ENCODE measurements at places on chromosomes 1 and 21.
A peak's percentile ranks its signal among the peaks of the same experiment; 100 is the strongest.

- no peak for DNase-seq
Observed at GRCh38 chr1:54803761-54804470, 2.8 kb upstream of the TTC22 start.

DNA sequence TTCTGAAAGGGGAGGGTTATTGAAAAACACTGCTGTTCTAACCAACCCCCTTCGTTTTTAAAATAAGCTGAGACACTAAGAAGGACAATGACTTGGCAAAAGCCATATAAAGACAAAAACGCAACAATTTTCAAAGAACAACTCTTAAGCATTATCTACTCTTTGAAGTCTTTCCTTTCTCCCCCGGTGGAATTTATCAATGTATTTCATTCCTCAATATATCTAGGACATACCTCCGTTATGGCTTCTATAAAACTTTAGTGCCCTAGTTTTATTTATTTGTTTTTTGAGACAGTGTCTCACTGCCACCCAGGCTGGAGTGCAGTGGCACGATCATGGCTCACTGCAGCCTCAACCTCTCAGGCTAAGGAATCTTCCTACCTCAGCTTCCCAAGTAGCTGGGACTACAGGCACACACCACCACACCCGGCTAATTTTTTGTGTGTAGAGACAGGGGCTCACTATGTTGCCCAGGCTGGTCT lies 3.2 kb downstream of the NRDC start:
- DNase-seq, result no peak

DNA sequence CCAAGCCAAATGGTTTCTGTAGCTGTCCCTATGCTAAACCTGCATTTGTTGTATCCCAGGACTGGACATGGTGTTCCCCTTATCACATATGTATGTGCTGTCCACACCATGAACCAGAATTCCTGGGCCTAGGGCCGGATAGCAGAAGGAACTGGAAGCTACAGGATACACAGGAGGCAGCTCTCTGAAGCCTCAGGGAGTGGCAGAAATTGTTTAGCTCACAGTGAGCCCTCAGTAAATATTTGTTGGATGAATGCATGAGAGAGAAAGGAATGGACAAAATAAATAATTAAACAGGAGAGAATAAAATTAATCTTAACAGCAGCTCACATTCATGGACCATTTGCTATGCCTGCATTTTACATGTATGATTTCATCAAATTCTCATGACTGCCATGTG lies 2.1 kb downstream of the NIPAL3 start:
- DNase-seq, result no peak

DNA sequence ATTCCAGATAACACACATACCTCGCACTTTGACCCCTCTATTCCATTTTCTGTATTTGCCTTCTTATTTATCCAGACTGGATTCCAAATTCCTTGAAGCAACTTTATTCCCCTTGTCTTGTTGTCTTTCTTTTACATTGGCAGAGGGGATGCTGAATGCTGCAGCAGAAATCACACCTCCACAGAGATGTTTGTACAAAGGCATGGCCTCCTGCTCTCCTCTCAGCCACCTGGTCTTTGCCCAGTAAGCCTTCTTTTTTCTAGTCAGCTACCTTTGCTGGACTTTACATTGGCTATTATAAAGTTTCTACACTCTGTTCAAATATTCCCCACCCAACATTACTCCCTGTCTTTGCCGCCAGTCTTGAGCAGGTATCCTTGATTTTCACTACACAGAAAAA lies 75.1 kb downstream of the LAMC1 start:
- DNase-seq, result no peak

- DNase-seq, result no peak
Observed at GRCh38 chr1:164760569-164760968, 201.6 kb downstream of the PBX1 start.

DNA sequence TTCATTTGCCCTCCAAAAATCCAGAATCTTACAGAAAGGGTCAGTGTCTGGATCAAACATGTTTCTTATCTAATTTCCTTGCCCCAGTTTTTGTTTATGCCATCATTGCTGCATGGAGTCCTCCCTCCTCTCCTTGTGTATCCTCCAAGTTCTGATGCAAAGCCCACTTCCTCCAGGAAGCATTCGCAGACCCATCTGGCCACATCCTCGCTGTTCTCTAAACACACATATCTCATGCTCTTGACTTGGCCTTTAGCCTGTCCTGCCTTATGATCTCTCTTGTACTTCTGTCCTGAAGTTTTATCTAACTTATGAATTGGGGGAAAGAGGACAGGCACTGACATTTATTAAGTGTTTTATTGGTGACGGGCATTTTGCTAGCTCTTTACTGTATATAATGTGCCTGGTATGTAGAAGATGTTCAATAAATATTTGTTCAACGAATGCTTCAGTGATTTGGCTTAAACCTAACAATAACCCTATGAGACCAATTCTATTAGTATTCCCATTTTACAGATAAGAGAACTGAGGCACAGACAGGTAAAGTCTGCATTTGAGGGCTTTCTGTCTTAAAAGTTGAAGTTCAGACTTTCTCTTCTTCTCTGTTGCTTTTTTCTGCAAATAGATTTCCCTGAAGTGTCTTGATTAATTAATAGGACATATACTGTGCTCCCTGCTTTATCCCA lies 19.2 kb upstream of the ID3 start:
- no peak for DNase-seq

GRCh38 chr1:235261243-235261642 lies 66.7 kb downstream of the ARID4B start:
- no peak for DNase-seq

DNA sequence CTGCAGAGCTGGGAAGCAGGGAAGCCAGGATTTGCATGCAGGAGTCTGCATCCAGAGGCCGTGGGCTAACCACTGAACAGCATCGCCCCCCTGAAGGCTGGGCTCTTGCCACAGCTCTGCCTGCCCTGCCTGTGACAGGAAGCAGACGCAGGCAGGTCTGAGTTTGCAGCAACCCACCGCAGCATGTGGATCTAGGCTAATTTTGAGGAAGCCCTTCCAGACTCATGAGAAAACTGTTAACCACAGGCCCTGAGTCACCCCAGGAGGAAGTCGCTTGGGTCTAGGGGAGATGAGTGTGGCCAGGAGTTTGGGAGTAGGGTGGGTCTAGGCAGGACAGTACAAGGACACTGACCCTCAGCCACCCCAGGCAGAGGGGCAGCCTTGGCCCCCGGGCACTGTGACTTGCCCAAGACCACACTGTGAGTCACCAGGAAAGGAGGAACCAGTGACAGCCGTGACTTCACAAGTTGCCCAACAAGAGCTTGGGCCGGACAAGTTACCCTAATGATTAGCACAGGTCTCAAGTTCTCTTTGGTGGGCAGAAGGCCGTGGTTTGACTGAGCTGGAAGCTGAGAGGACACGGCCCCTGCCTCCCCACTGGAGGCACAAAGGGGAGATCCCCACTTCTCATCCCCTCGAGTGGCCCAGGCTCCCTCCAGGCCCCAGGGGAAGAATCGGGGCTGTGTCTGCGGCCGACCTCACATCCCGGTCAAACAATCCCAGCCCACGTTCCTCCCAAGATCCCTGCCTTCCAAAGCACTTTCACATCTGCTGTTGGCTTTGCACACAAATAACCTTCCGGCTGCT lies 826 bp downstream of the LAPTM5 start:
- DNase-seq, result no peak

DNA sequence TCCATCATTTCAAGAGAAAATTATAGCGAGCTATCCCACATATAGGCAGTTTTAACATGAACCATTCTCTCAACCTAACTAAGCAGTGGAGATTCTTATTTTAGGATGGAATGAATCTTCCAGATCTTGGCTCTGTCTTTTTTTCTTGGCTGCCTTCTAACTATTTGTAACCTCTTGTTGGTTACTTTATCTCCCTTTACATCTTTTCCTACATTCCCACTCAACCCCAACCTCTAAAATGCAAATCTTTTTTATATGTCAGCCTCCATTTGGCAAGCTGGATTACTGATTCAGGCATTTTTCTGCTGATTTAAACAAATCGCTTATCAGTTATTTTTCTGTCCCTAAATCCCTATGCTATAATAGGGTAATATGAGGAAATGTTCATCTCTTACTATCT lies 46.9 kb upstream of the LHX8 start:
- DNase-seq, result no peak

DNA sequence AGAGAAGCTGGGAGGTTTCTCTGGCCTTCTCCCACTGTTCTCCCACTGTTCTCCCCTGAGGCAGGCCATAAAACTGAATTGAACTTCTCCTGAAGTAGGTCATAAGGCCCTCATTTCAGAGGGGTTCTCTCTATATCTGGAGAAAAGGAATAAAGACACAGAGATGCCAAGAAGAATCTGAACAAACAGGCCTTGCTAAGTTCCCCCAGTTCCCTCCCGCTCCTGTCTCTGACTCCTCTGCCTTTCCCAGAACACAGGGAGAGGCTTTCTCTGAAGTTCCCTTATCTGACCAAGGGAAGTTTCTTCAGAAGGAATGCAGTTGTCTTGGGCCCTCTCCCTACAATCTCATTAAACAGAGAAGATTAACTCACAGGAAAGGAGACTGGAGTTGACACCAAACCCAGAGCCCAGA lies 83.4 kb downstream of the SLC16A1 start:
- no peak for DNase-seq

- DNase-seq, result no peak
Observed at GRCh38 chr1:61921435-61921834, 179.2 kb downstream of the PATJ start.

- no peak for DNase-seq
Observed at GRCh38 chr1:206422525-206422924, 47.8 kb upstream of the IKBKE start.

- DNase-seq, result no peak
Observed at GRCh38 chr1:165369255-165369848, 12.8 kb upstream of the LMX1A start.

- DNase-seq, result no peak
Observed at GRCh38 chr21:23438081-23438480, 2169.2 kb downstream of the MRPL39 start.

DNA sequence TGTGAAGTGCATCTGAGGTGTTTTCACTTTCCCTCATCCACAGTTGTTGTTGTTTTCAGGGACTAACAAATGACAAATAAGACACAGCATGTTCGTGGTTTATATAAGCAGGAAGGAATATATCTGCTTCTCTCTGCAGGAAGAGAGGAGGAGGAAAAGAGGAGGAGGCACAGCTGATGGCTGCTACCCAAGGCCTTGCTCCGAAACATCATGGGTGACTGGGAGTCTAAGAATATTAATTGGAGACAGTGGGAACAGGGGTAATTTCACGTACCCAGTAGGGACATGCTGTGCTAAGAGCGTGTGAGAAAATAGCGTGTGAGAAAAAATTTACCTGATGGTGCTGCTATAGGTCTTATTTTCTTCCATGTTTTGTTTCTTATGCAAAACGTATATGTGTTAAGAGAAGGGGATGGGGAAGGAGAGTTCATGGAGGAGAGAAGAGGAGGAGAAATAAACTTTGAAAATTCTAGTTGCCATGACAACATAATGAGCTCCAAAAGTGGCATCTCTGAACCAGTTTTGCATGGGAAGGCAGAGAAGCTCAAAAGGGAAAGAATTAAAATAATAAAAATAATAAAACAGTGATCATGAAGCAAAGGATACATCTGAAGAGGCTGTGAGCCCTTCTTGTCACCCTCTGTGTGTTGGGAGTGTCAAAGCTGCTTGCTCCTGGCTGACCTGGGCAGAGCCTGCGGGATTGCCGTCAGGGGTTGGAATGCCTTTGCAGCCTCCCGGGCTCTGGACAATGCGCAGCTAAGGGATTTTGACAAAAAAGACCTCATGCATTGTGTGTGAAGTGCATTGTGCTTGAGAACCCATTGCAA lies 192.0 kb downstream of the CACNA1E start:
- no peak for DNase-seq

GRCh38 chr1:192496369-192497056 lies 79.1 kb upstream of the RGS1 start:
- DNase-seq, result no peak

- no peak for DNase-seq
Observed at GRCh38 chr1:3031401-3032221, 10.3 kb downstream of the ACTRT2 start.

DNA sequence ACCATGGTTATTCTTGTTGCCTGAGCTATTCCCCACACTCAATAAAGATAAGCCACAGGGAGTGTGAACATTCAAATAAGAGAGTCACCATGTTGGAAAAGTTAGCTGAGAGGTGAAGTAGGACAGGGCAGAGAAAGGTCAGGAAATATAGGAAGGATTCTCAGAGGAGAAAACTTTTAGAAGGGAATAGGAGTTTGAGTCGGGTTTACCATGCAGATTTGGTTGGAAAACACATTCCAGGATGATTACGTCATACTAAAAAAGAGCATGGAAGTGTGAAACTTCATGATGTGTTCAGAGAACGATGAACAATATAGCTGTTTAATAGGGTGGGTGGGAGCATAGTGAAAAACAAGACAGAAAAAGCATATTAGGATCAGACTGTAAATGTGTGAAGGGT lies 1125.3 kb upstream of the ADGRL2 start:
- no peak for DNase-seq

- DNase-seq, result no peak
Observed at GRCh38 chr1:33608825-33609400, 136.5 kb downstream of the ZSCAN20 start.

DNA sequence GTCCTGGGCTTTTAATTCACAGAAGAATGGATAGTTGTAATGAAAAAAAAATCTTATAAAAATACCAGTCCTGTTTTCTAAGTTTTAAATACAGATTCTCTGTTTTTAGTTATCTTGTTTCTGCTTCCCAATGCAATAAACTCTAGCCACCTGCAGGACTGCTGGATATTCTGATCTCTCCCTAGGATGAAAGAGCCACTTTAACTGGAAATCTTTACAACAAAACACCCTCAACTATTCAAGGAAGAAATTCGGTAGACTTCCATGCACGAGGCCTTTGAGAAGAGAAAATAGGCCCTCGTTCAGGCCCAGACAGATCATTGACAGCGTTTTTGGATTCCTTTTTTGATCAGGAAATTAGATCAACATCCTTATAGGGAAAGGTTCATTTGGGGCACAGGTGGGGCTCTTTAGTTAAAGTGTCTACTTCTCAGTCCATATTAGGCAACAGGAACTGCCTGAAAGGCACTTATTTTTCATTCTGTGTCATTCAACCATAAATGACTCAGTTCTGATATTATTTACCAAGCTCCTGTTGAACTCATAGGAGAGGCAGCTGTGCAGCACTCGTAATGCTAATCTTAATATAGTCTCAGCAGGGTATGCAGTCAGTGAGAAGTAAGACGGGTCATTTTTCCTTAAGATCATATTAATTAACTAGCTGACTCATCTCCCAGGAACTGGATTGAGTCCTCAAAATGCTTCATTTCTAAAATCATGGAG lies 71.1 kb upstream of the ERRFI1 start:
- peak; percentile 68 for DNase-seq

DNA sequence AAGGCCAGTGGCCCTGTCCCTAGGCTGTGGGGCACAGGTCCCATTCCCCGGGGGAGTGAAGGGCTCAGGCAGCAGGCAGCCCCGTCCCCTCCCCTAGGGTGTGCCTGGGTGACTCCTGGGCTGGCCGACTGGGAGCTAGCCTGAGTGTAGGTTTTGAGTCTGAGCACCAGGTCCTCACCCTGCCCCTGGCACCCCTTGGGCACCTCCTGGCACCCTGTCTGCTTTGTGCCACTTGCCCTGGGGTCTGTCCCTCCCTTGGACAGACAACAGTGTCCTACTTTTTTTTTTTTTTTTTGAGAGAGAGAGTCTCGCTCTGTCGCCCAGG lies 24.2 kb downstream of the RRP1 start:
- no peak for DNase-seq
